ENCODE measurements at places on chromosomes 12 and 14.
A peak's percentile ranks its signal among the peaks of the same experiment; 100 is the strongest.

DNA sequence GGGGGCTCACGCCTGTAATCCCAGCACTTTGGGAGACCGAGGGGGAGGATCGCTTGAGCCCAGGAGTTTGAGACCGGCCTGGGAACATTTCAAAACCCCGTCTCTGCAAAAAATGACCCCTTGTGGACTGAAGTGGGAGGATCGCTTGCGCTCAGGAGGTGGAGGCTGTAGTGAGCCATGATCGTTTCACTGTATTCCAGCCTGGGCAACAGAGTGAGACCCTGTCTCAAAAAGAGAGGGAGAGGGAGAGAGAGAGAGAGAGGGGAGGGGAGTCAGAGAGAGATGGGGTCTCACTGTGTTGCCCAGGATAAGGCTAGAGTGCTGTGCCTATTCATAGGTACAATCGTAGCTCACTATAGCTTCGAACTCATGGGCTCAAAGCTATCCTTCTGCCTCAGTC lies 2.8 kb downstream of the FGD4 start:
- no peak for DNase-seq

- DNase-seq: no peak
Observed at GRCh38 chr12:45220363-45220931, 4.6 kb downstream of the ANO6 start.

- DNase-seq: no peak
Observed at GRCh38 chr12:2268471-2269286, 215.9 kb downstream of the CACNA1C start.

DNA sequence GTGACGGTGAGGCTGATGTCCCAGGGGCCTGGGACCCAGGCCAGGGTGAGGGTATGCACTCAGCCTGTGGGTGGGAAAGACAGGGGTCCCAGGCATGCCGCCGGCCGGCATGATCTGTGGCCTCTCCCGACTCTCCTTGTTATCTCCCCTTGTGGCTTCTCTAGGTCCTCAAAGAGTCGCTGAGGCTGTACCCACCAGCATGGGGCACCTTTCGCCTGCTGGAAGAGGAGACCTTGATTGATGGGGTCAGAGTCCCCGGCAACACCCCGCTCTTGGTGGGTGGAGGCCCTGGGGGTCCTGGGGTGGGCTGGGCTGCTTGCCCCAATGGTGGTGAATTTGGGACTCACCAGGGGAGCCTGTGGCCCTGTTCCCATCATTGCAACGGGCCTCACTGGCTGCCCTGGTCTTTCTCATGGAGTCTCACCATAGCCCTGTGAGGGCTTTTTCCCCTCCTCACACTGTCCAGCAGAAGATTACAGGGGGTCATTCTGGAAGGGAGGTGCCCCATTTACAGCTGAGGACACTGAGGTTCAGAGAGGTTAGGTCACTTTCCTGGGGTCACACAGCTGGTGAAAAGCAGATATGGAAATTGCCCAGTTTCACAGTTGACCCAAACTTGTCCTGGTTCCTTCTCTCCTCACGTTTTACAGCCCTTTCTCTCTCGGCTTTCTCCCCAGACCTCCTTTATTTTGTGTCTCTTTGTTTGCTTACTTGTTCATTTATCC lies 37.9 kb downstream of the CYP46A1 start:
- DNase-seq: no peak

DNA sequence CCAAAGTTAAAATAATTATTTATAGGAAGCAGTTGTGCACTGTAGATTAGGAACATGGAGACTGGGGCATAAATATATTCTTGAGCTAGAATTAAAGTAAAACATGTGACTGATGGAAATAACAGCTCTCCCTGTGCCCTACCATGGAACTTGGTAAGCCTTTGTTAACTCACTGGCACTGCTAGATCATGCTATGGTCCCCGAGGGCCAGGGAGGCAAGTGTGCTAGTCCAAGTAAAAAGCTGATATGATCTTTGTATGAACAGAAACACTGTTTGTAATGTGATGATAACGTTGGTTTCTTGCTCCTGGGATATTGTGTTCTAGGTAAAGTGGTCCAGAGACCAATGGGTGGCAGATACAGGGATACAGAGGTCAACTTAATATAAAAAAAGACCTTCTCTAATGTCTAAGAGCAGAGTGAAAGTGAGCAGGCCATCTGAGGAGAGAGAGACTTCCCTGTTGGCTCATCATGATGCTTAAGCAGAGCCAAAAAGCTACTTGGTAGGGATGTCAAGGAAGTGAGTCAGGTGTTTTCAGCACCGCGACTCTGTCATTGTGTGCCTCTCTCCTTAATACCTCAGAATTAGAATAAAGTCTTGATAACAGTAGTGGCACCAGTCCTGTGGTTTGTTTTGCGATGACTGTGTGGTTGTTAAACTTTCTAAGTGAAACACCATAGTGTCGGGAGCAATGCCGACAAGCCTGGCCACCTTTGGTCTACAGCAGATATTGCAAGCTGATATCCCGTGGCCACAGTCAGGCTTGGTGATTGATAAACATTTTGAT lies 27.6 kb downstream of the BICD1 start:
- DNase-seq: no peak

DNA sequence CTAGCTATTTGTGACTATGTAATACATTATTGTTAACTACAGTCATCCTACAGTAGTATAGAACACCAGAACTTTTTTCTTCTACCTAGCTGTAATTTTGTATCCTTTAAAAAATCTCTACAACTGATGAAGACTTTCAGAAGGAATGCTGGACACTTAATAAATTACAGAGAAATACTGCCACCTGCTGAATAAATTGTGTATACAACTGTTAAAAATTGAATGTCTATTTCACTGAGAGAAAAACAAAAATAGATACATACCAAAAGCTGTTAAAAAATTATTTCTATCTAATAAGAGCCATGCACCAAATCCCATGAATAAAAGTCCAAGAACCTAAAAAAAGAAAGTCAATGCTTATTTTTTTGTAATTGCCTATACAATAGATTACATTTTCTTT lies 6.6 kb downstream of the TSPAN19 start:
- DNase-seq: peak; percentile 15

DNA sequence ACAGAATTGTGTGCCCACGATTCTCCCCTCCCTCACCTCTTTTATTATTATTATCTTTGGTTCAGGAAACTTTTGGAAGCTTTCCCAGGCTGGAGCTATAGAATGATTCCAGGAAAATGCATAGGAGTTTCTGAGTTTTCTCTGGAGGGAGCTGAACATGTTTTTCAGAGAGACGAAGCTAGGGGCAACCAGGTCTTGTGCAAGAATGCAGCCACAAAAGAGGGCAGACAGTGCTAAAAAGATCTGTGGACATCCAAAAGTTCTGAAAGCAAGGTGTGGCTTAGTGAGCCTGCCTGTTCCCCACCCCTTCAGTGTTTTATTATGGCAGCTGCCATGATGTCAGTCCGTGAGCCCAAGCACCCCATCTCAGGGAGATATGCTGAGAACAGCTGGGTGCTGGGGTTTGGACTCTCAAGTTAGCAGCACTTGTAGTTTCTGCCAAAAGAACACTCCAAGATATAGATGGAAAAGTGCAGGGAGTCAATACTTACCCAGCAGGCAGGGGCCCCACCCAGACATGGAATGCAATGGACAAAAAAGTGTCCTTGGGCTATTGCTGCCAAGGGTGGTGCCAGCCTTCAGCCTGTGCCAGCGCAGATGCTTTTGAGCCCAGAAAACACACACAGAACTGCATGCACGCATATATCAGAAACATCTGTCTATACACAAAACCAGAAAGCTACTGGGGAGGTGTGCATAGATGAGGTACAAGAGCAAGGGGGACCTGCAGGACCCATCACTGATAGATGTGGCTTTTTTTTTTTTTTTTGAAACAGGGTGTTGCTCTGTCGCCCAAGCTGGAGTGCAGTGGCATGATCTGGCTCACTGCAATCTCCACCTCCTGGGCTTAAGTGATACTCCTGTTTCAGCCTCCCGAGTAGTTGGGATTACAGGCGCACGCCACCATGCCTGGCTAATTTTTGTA lies 17.0 kb upstream of the IRF2BPL start:
- no peak for DNase-seq

- DNase-seq: no peak
Observed at GRCh38 chr14:105889666-105890473, 363.5 kb downstream of the TMEM121 start.

- DNase-seq: no peak
Observed at GRCh38 chr14:67516676-67517075, 16.4 kb upstream of the PLEKHH1 start.

DNA sequence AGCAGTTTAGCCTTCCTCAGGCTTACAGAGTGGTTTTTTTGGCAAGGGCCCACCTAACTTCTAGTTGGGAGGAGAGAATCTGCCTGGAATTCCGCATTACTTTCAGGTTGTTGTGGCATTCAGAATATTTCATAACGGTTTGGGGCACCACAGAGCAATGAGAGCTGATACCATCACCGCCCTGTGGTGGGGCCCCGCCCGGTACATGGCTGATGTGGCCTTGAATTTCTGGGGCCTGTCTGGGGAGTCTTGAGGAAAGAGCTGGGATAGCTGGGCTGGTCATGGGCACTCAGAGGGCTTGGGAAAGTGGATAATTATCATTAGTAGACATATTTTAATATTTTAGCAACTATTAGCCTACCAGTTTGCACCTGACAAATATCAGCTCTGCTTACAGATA lies 4.2 kb downstream of the TESPA1 start:
- no peak for DNase-seq

- no peak for DNase-seq
Observed at GRCh38 chr14:58626431-58626831, 11.3 kb upstream of the DACT1 start.

DNA sequence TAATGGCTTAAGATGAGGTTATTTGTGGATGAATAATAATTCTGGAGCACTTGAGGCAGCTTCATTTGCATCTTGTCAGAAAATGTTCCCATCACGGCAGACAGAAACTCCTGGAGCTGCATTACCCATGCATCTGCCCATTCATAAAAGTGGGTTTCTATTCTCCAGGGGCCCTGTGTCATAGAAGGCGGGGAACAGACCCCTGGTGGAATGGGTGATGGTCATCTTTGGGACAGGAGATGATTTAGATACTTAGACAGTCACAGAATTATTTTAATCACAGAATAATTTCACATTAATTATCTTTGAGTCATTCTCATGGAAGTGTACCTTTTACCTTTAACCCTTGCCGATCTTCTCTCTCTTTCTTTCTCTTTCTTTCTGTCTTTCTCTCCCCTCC lies 980.7 kb upstream of the TMEM132C start:
- no peak for DNase-seq

DNA sequence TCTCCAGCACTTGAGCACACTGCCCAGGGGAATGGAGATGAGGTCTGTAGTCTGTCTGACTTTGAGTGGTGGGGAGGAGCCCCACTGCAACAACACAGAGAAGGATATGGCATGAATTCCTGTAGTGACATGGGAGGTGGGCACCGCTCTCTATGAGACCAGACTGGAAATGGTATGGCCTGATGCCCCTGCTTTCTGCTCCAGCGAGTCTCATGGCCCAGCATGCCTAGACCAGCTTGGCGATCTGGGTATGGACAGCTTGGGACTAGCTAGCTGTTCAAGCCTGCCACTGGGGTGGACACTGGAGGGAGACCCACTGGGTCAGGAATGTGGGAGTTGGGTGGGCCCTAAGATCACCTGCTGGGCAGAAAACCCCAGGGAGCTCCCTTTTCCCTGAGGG lies 477.8 kb upstream of the SEL1L start:
- DNase-seq: no peak

GRCh38 chr12:117262749-117263148 lies 72.5 kb upstream of the FBXO21 start:
- no peak for DNase-seq

- DNase-seq: no peak
Observed at GRCh38 chr14:45968037-45968436, 683.5 kb downstream of the RPL10L start.

- no peak for DNase-seq
Observed at GRCh38 chr12:23356927-23357708, 592.4 kb downstream of the SOX5 start.

- DNase-seq: no peak
Observed at GRCh38 chr14:100107236-100107635, 42.0 kb downstream of the EVL start.

DNA sequence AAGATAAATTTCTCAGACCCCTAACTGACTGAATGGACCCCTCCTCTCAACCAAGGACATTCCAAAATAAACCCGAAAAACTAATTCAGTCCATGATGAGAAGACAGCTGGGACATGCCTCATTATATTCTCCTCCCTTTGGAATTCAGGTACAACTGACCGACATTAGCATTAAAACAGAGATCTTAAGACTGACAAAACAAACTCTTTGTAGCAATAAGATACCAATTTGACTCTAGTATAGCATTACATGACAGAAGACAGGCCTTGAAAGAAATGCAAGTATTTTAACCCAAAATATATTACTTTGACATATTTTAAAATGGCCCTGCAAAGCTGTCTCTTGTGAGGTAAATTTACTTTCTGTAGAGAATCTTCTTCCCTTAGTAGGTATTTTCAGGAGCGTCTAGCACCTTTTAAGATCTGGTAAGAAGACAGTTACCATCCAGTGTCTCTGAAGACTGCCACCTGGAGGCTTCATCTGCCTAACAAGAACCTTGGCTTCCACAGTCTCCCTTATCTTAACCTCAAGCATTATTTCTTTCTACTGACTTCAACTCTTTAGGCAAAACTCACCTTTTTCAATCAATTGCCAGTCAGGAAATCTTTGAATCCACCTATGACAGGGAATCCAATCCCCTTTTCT lies 957.5 kb downstream of the SLC6A15 start:
- no peak for DNase-seq

DNA sequence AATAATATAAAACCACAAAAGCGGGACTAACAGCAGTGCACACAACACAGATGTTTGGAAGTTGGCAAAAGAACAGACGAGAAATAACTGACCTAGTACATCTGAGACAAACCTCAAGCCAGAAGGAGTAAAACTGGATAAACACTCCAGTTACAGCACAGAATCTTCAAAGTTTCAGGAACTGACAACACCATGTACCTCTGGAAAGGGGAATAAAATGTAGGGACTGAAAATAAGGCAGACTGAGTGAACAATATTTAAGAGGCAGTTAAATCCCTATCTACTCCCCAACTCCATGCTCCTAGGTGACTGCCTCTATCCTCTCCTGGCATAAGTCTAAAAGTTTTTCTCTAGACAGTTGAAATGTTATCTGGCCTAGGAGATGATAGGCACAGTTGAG lies 57.9 kb downstream of the ZFYVE21 start:
- DNase-seq: no peak

DNA sequence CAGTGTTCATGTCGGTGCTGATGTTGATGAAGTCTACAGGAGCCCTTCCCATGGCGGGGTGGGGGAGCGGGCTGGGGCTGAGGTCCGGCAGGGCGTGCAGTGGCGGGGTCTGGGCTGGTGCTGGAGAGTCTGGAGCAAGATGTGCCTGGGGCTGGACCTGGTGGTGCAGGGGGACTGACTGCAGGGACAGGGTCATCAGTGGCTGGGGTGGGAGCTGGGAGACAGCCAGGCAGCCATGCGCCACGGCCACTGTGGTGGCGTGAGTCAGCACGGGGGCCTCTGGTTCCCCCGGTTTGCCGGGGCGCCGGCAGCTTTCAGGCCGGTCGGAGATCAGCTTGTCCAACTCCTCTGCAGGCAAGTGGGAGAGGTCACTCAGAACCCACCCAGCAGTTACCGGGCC lies 27.6 kb downstream of the FOXN4 start:
- no peak for DNase-seq

DNA sequence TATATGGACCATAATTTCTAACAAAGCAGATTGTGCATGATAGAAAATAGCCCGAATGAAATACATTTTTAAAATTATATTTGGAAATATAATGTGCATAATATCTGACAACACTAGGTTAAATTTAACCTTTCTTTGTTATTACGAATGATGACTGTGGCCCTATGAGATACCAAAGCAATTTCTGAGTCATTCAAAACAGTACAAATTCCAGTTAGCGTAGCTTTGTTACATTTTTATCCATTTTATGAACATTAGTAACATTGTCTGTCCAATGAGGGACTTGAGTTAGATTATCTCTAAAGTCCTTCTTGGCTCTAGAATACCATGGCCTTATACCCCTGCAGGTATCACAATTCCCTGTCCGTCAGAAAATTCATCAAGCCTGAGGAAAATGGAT lies 39.0 kb upstream of the REP15 start:
- no peak for DNase-seq
